GM13976 (cell line): ENCODE measurements at places on chromosomes 7 and 10.

- DNase-seq, result no peak
These were observed 11.7 kb downstream of the MAT1A start for GRCh38 chr10:80277567-80278250.

DNA sequence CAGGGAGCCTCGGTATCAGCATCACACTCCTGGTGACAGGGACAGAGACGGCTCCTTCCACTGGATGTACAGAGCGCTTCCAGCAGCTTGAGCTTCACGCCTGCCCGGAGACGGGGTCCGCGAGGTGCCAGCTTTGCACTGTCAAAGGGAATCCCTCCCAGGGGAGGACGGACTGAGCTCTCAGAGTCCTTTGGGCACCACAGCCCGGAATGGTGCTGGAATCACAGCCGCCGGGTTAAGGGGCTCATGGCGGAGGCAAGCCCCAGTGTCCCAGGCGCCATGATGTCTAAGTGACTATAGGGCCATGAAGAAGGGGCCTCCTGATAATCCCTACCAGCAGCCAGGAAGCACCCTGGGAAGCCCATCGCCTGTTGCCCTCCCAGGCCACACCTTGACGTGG lies 41.4 kb downstream of the PTPRN2 start:
- DNase-seq, result no peak

GRCh38 chr10:50614444-50615137 lies 9.2 kb downstream of the SGMS1 start:
- DNase-seq, result no peak

DNA sequence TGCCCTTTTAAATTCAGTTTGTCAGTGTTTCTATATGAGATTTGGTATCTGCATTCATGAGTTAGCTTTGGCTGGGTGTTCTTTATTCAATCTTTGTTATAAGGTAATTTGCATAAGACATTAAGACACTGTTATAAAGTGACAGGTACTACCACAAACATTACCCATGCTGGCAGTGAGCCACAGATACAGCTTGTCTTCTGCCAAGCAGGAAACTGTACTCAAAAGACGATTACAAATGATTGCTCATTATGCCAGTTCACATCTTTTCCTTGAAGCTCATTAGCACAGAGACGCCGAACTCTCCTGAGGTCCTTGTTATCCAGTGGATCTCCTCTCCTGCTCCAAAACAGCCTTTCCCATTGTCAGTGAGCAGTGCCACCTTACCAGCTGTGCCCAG lies 30.4 kb downstream of the AMPH start:
- no peak for DNase-seq

DNA sequence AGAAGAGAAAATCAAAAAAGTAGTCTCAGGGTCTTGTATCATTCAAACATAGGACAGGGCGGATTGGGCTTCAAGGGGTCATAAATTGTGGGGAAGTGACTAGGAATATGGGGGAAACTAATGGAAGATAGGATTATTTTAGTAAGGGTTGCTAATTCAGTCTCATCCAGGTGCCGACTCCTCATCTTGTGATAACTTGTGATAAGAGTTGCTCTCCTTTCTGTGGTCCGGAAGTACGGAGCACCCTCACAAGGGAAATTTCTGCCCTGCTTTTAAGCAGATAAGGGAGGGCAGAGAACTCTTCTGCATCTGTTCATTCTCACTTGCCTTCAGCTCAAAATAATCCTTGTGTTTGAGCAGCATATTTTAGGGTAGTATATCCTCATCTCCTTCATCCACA lies 436.4 kb upstream of the LRGUK start:
- DNase-seq, result no peak

DNA sequence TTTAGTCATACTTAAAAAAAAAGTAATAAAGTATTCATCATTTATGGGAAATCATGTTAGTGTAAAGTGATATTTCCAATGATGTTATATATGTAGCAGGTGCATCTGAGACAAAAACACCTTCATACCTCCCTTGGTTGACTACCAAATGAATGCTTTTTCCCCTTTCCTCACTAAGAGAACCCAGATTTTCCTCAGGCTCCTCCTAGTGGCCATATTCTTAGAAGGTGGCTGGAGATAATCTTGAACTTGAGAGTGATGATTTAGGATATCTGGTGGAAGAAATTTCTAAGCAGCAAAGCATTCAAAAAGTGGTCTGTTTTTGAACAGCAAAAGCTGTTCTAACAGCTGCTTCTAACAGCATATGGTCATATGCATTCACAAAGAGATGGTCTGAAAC lies 16.8 kb upstream of the DNAH11 start:
- no peak for DNase-seq
